ENCODE measurements at places on chromosomes 2 and 18. TPM values are rescaled to one million over a fixed set of nuclear protein-coding genes. Genes with fewer than 3 reads are reported as not detected.

- H3K36me3 ChIP-seq: no peaks in the 10 kb centered on the region
- no peaks in the 10 kb centered on the region for H3K27me3 ChIP-seq
- H3K4me3 ChIP-seq: no peak overlapping the region
- DNase-seq: no peak
- peaks cover 26% of the 10 kb centered on the region for H3K4me1 ChIP-seq
Observed at GRCh38 chr2:100817388-100817985, 2.5 kb upstream of the NPAS2 start.

Gene IL1RL2
- 5.2 TPM for total RNA-seq

DNA sequence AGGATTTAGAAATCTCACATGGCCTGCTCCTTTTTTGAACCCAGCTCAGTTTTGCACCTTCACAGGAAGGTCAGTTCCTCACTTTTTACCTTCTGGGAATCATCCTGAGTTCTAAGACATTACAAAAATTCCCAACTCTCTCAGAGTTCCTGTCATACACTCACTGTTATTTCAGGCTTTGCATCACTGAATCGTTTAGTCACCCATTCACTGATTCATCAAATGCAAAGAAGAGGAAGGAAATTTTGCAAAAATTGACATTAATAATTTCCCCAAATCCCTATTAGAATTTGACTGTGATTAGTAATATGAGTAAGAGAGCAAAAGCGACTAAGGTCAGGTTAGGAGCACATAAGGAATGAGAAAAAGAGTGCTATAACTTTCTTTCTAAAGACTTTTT is 197.5 kb downstream of the PDE1A start:
- no peak overlapping the region for H3K27ac ChIP-seq
- no peaks in the 10 kb centered on the region for H3K27me3 ChIP-seq
- H3K4me1 ChIP-seq: no peaks in the 10 kb centered on the region
- H3K36me3 ChIP-seq: no peaks in the 10 kb centered on the region
- no peak for DNase-seq

Gene BABAM2
- 41.0 TPM for total RNA-seq

DNA sequence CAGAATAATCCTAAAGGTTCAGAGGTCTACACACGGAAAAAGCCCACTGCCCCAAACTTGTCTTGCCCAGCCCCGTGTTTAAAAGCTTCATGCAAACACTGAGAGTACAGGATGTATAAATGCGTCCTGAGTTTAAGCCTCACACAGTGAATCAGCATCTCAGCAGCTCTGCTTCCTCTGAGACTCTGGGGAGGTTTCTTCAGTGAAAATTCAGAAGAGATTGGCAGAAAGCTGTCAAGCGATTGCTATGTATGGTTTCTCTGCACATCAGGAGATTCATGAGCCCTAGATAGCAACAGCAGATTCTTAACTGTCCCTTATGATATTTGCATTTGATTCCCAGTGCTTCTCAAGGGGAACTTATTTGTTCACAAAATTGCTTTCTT is 27.1 kb downstream of the CRACDL start:
- no peaks in the 10 kb centered on the region for H3K27me3 ChIP-seq
- H3K27ac ChIP-seq: no peak overlapping the region
- no peaks in the 10 kb centered on the region for H3K36me3 ChIP-seq
- peaks cover 32% of the 10 kb centered on the region for H3K4me1 ChIP-seq

- H3K4me1 ChIP-seq: peaks cover 8% of the 10 kb centered on the region
- H3K27ac ChIP-seq: no peak overlapping the region
- no peak for DNase-seq
- no peak overlapping the region for H3K4me3 ChIP-seq
- H3K36me3 ChIP-seq: no peaks in the 10 kb centered on the region
Observed at GRCh38 chr2:37090019-37090477, 5.7 kb downstream of the GPATCH11 start.

- no peaks in the 10 kb centered on the region for H3K36me3 ChIP-seq
- H3K27me3 ChIP-seq: no peaks in the 10 kb centered on the region
- H3K4me1 ChIP-seq: no peaks in the 10 kb centered on the region
- no peak for DNase-seq
- H3K4me3 ChIP-seq: no peak overlapping the region
Observed at GRCh38 chr2:84800194-84800805, 80.6 kb downstream of the TRABD2A start.

- H3K4me1 ChIP-seq: no peaks in the 10 kb centered on the region
- H3K27ac ChIP-seq: no peak overlapping the region
- H3K36me3 ChIP-seq: no peaks in the 10 kb centered on the region
- DNase-seq: no peak
Observed at GRCh38 chr2:112755444-112755843, 9.0 kb downstream of the CKAP2L start.

- DNase-seq: no peak
- H3K4me1 ChIP-seq: no peaks in the 10 kb centered on the region
- no peak overlapping the region for H3K4me3 ChIP-seq
- H3K27ac ChIP-seq: no peak overlapping the region
- no peaks in the 10 kb centered on the region for H3K27me3 ChIP-seq
- no peaks in the 10 kb centered on the region for H3K36me3 ChIP-seq
Observed at GRCh38 chr2:204900910-204901309, 355.6 kb downstream of the PARD3B start.

DNA sequence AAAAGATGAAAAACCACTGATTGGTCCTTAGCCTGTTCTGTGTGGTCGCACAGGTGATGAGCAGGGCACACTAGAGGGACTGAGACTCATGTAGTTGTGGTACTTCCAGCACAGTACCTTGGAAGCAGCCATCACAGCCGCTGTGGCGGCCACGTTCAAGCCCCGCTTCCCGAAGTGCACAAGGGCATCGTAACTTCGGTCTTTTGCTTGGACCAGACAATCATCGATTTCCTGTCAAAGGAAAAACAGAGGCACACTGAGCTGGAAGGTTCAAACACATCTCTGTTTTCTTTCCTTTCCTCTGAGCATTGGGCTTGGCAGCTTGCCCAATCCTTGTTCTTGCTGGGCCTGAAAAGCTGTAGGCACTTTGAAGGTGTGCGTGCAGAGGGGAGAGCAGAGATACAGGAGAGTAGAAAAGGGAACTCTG is 52.6 kb downstream of the MRPL35 start:
- no peak overlapping the region for H3K27ac ChIP-seq
- no peak overlapping the region for H3K4me3 ChIP-seq
- no peaks in the 10 kb centered on the region for H3K27me3 ChIP-seq
- no peaks in the 10 kb centered on the region for H3K36me3 ChIP-seq
- peaks cover 9% of the 10 kb centered on the region for H3K4me1 ChIP-seq

Gene SANBR
- total RNA-seq: 7.9 TPM
